ENCODE measurements at places on chromosomes 3 and 15.

- no peak for DNase-seq
Observed at GRCh38 chr3:19149368-19149767, 1.1 kb downstream of the KCNH8 start.

DNA sequence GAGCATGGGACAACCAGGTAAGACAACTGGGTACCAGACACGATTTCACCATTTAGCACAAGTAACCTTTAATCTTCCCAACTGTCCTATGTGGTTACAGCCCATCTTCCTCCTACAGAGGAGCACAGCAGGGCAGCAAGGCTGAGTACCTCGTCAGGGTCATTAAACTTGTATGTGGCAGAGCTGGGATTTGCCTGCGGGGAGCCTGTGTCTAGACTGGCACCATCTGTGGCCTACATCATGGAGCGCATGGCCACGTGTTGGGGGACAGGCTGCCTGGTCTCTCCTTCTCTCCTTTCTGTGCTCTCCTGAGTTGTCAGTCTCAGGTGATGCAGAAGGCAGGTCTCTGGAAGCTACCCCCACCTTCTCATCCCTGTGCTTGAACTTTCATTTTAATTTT is 32.2 kb downstream of the GOLGA6A start:
- DNase-seq: no peak

GRCh38 chr3:72947715-72948490 is 48.7 kb upstream of the PPP4R2 start:
- no peak for DNase-seq

DNA sequence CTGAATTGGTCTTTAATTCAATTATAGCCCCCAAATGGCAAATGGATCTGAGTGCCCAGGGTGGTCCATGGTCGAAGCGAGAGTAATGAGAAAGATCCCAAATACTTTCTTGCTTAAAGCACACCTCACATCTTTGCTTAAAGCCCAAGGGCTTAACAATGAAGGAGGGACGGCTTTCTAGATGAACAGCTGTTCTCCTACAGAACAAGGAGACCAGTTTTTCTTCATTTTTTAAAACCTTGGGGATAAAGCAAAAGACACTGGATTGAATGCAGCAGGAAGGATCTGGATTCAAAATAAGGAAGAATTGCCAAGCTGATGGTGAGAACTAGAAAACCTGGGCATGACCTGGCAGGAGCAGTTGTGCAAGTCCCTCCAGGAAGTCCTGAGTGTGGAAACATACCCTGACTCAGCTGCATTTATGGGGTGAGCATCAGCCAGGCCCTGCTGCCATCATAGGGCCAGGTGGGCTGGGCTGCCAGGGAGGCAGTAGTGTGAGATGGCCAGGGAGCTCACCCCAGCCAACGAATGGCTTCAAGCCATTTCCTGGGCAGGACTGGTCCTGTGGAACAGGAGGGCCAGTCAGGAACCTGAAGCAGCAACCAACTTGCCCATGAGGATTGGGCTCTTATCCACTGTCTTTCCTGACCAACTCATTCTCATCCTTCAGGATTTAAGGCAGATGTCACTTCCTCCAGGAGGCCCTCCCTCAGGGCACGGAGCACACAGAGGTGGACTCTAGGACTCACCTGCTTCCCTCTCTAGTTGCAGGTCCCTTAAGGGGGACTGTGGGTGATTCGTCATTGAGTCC is 18.4 kb upstream of the RHCG start:
- no peak for DNase-seq

- DNase-seq: no peak
Observed at GRCh38 chr3:115549071-115549470, 74.2 kb upstream of the GAP43 start.

DNA sequence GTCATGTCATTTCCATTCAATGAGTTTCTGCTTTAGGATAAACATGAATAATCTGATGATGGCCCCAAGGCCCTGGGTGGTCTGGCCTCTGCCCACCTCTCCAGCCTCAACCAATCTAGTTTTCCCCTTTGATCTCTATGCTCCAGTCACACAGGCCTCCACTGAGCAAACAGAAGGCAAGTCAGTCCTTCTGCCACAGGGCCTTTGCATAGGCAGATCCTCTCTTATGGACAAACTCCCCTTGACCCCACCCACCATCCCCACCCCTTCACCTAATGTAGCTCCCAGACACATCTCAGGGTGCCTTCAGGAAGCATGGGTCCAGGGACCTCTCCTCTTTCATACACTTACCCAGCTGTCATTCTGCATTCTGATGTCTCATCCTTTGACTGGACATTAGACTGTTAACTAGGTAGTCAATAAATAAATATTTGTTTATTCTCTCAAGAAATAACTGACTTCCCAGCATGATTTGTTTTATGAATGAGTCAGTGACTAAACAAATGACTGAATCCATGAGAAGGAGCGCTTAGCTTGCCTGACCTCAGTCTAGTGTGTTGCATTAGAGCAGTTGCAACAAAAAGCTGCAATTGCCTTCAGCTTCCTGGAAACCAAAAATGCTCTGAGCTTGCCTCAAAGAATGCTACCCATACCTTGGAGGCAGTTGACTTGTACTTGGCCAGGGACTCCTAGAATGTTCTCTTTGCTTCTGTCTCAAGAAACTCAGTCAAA is 386.6 kb upstream of the WNT5A start:
- DNase-seq: no peak

DNA sequence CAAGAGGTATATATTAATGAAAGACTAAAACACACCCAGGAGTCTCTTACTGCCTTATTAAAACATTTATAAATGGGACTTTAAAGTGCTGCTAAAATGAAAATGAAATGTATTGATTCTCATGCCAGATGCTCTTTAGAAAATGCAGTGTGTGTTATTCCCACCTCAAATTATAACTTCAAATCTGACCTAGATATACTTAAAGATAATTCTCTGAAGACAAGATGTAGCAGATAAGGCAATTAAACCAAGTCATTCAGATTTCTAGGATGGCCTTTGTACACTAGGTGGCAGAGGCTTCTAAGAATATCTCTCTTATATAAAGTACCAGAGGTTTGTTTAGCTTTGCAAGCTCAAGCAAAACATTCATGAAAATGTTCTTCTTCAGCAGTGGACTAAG is 26.9 kb upstream of the GOLGA8B start:
- DNase-seq: no peak

- no peak for DNase-seq
Observed at GRCh38 chr3:45753095-45753494, 43.2 kb downstream of the SLC6A20 start.

GRCh38 chr3:16500911-16501310 is 12.6 kb downstream of the RFTN1 start:
- DNase-seq: no peak

- no peak for DNase-seq
Observed at GRCh38 chr3:30535525-30535924, 70.9 kb upstream of the TGFBR2 start.

GRCh38 chr15:57048930-57049549 is 130.6 kb downstream of the TCF12 start:
- DNase-seq: no peak

DNA sequence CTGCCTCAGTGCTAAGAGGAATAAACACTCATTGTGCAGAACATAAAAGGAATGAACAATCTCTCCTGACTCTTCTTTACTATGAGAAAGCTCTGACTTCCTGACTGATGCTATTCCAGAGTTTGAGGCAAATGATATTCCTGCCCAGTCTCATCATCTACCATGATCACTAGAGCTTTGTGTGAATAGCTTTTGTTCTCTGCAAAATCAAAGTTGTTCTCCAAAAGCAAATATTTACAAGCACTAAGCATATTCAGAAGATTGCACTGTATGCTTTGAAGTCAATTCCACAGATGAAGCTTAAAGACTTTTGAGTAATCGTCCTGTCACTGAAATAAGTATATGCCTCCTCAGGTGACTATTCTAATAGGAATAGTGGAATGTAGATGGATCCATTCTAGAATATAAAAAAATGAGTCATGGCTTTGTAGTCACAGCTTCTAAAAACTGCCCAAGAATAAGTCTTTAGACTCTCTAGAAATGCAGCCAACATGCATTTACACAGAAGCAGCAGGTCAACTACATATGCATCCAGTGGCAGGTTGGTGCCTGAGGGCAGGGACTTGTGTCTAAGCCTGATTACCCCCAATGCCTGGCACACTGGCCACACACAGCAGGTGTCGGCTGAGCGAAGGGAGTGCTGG is 34.6 kb downstream of the TNFAIP8L3 start:
- DNase-seq: no peak

GRCh38 chr3:138974462-138974861 is 27.4 kb downstream of the FOXL2NB start:
- no peak for DNase-seq

DNA sequence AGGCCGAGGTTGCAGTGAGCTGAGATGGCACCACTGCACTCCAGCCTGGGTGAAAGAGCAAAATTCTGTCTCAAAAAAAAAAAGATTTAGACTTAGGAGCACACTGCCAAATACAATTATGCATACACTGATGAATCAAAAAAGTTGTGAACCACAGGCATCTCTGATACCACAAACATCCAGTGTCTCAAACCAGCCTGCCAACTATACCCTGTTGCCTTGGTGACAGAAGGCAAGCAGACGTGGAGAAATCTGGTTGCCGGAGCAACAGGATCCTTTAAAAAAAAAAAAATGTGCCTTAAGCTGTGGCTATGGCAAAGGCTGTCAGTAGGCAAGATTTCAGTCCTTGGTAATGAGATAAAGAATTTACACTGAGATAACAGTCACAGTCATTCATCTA is 202.3 kb downstream of the NEK10 start:
- DNase-seq: no peak

DNA sequence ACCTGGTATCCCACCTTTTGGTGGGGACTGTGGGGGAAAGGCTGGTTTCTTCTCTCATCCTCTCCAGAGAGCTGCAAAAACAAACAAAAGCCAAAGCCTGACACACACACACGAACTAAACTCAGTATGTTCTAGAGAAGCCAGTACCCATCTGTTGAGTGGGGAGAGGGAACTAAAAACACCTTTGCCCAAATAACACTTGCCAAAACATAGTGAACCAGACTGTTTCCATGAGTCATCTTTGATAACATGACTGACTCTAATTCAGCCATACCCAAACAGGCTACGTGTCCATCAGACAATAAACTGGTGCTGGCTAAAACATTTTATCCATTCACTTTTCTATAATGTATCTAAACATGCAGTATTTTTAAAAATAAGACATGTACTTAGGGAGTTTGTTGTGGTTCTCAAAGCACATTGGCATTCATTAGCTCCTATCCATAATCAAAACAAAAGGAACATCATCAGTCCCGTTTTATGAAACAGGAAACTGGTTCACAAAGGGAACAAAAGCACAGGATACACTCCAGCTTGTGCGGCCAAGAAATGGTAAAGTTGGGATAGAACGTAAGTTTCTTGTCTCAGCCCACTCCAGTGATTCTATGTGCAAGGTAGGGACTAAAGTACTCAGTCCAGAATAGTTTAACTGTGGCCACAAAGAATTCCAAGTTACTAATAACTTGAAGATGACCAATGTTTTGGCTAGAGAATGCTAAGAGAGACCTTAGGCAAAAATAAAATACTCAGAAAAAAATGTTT is 16.1 kb downstream of the LYSMD2 start:
- DNase-seq: no peak

- no peak for DNase-seq
Observed at GRCh38 chr3:142958707-142959106, 4.8 kb downstream of the PAQR9 start.

GRCh38 chr3:168239287-168239686 is 143.6 kb upstream of the GOLIM4 start:
- no peak for DNase-seq

DNA sequence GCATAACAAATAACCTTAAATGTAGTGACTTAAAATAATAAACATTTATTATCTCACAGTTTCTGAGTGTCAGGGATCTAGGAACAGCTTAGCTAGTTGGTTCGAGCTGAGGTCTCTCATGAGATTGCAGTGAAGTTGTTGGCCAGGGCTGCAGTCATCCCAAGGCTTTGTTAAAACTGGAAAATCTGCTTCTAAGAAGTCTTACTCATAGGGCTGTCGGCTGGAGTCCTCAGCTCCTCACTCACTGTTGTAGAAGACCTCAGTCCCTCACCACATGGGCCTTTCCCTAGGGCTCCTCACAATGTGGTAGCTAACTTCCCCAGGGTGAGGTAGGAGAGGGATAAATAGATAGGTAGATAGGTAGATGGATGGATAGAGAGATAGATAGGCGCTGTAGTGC is 20.8 kb upstream of the SLC7A14 start:
- DNase-seq: no peak

DNA sequence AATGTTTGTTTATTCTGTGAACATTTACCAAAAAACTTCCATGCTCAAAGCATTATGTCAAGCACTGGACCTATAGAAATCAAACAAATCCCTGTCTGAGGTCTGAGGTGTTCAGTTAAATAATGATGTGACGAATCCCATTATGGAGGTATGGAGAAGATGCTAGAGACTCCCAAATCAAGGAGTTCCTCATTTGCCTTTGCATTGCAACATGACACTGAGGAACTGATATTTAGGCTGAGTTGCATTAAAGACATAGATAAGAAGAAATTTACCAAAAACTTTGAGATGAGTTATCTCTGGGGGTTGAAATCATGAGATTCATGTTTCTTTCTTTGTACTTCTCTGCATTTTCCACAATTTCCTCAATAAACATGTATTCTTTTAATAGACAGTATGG is 16.0 kb downstream of the CD200 start:
- DNase-seq: no peak

GRCh38 chr15:78450285-78450858 is 12.4 kb downstream of the IREB2 start:
- DNase-seq: no peak

- DNase-seq: no peak
Observed at GRCh38 chr15:44636976-44637375, 26.5 kb downstream of the SPG11 start.

DNA sequence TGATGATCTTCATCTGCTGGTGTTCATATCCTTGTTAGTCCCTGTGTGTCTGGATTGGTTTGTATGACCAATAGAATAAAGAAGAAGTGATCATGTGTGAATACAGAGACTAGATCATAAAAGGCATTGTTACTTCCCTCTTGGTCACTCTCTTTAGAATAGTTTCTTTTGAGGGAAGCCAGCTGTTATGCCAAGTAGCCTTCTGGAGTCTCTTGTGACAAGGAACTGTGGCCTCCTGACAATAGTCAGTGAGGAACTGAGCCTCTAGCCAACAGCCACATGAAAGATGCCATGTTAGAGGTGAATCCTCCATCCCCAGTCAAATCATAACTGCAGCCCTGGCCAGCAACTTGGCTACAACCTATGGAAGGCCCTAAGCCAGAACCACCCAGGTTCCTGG is 63.0 kb upstream of the SMAD3 start:
- no peak for DNase-seq

- no peak for DNase-seq
Observed at GRCh38 chr3:45771166-45771775, 25.1 kb downstream of the SLC6A20 start.

- no peak for DNase-seq
Observed at GRCh38 chr3:26683902-26684301, 61.3 kb downstream of the LRRC3B start.

- DNase-seq: no peak
Observed at GRCh38 chr3:22506871-22507270, 696.3 kb upstream of the UBE2E2 start.
